ENCODE measurements at places on chromosomes 11 and 22. TPM values are rescaled to one million over a fixed set of nuclear protein-coding genes. Genes with fewer than 3 reads are reported as not detected.
A peak's percentile ranks its signal among the peaks of the same experiment; 100 is the strongest.

Gene OAF
- total RNA-seq = 34.7 TPM

Gene MRGPRX1
- not detected for total RNA-seq

Gene MS4A14
- 0.26 TPM for total RNA-seq

- no peaks in the 10 kb centered on the region for H3K27me3 ChIP-seq
- H3K36me3 ChIP-seq = no peaks in the 10 kb centered on the region
- H3K27ac ChIP-seq = no peak overlapping the region
- H3K4me3 ChIP-seq = no peak overlapping the region
- H3K4me1 ChIP-seq = no peaks in the 10 kb centered on the region
These were observed 93.3 kb downstream of the BRD1 start for GRCh38 chr22:49734390-49734789.

GRCh38 chr11:35050541-35050995, 88.4 kb upstream of the CD44 start:
- no peaks in the 10 kb centered on the region for H3K27me3 ChIP-seq
- no peaks in the 10 kb centered on the region for H3K4me1 ChIP-seq
- DNase-seq = no peak
- H3K27ac ChIP-seq = no peak overlapping the region
- no peaks in the 10 kb centered on the region for H3K36me3 ChIP-seq

DNA sequence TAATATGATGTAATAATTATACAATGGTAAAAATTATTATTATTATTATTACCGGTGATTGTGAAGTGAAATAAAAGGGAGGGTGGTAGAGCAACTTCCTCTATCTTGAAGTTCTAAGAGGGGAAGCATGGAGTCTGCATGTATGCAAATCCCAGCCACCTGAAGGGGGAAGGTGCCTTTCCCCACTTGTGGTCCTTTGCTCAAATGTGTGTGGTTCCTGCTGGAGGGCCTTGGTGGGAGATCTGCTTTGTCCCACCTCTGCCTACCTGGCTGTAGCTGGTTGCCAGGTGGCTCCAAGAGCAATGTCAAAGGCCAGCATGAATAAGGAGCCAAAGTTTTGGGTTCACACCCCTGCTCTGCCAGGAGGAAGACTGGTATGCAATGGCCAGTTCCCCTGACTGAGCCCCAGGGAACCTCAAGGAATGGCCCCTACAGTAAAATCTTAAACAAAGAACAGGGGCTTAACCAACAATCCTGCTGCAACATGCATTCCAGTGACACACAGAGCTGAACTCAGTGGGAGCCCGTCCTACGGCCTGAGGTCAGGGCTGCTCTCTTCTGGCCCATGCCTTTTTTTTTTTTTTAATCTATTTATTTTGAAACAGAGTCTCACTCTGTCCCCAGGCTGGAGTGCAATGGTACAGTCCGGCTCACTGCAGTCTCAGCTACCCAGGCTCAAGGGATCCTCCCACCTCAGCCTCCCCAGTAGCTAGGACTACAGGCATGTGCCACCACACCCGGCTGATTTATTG, 8.5 kb downstream of the TMEM132A start:
- no peaks in the 10 kb centered on the region for H3K4me1 ChIP-seq
- H3K4me3 ChIP-seq = no peak overlapping the region
- H3K27me3 ChIP-seq = no peaks in the 10 kb centered on the region
- no peak overlapping the region for H3K27ac ChIP-seq
- H3K36me3 ChIP-seq = no peaks in the 10 kb centered on the region
- no peak for DNase-seq

DNA sequence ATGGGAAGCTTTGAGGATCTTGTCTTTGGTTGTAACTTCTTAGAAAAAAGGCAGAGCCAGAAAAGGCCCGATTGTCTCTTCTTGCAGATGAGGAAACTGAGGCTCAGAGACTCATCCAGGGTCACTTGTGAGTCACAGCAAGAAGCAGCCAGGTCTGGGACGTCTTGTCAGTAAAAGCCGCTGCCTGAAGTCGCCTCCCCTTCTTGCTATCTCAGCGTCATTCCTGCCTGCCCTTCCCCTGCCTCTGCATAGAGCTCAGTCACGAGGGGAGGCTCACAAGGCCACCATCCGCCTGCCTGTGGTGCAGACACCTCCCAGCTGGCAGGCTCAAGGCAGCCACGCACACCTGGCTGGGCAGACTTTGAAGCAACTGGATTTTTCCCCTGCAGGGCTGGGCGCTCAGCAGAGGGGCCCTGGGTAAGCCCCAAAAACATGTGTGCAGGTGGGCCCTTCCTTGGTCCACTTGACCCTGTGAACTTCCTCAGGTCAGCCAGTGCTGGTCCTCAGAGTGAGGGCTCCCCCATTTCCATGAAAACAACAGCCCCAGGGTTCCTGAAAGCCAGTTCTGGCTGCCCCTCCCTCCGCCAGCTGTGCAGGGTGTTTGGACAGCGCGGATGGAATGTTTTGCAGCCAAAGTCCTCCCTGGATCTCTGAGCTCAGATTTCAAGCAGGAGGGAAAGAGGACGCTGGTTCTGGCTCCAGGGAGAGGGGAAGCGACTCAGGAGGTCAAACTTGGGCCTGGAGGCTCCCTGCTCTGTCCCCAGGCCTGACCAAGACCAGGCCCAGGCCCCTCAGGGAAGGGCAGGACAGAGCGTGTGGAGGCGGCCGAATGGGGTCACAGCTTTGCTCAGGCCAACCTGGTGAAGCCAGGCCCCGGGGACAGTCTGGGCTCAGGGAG, 6.0 kb upstream of the RAB3IL1 start:
- peaks cover 9% of the 10 kb centered on the region for H3K4me1 ChIP-seq
- DNase-seq = peak; percentile 86
- H3K36me3 ChIP-seq = no peaks in the 10 kb centered on the region
- H3K4me3 ChIP-seq = no peak overlapping the region
- no peaks in the 10 kb centered on the region for H3K27me3 ChIP-seq

- DNase-seq = no peak
- H3K4me3 ChIP-seq = no peak overlapping the region
- H3K36me3 ChIP-seq = no peaks in the 10 kb centered on the region
- H3K27me3 ChIP-seq = no peaks in the 10 kb centered on the region
These were observed 90.4 kb upstream of the SLC25A18 start for GRCh38 chr22:17472932-17473331.

GRCh38 chr22:22099194-22099486, 116.6 kb upstream of the TOP3B start:
- H3K36me3 ChIP-seq = no peaks in the 10 kb centered on the region
- no peak overlapping the region for H3K27ac ChIP-seq
- DNase-seq = no peak
- H3K4me1 ChIP-seq = no peaks in the 10 kb centered on the region

- no peak overlapping the region for H3K4me3 ChIP-seq
- H3K27ac ChIP-seq = no peak overlapping the region
- no peak for DNase-seq
- H3K27me3 ChIP-seq = no peaks in the 10 kb centered on the region
- H3K36me3 ChIP-seq = no peaks in the 10 kb centered on the region
These were observed 5.9 kb upstream of the PEX26 start for GRCh38 chr22:18071968-18072310.

Data from uterus (tissue), 4 donors.